ENCODE measurements at places on chromosomes 3 and 15.

GRCh38 chr3:5095886-5096285 is 26.2 kb upstream of the ARL8B start:
- no peak for DNase-seq

GRCh38 chr15:83746231-83746630 is 92.3 kb downstream of the ADAMTSL3 start:
- no peak for DNase-seq

DNA sequence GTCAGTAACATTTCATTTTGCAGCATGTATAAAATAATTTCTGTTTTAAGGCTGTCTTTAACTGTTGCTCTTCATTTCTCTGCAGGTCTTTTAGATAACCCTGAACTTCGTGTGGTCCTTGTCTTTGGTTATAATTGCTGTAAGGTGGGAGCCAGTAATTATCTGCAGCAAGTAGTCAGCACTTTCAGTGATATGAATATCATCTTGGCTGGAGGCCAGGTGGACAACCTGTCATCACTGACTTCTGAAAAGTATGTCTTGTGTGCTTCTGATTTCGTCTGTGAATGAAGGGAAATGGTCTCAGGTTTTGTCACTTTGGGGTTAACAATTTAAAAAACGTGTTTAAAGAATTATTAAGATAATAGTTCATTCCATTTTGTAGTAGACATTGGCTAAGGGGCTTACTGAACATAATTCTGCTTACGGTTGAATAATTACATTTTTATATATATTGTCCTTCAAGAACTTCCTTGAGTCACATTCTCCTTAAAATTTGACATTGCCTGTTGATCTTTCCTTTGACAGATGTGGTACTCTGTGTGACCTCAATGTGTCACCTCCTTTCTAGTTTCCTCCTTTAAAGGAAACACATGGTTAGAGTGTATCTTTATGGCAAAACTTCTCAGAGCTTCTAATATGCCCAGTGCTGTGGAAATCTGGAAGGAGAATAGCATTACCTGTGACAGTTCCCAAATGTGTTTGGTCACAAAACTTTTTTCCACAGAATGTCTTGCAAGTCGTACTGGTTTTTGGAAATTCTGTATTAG is 26.3 kb downstream of the FBXO22 start:
- no peak for DNase-seq

DNA sequence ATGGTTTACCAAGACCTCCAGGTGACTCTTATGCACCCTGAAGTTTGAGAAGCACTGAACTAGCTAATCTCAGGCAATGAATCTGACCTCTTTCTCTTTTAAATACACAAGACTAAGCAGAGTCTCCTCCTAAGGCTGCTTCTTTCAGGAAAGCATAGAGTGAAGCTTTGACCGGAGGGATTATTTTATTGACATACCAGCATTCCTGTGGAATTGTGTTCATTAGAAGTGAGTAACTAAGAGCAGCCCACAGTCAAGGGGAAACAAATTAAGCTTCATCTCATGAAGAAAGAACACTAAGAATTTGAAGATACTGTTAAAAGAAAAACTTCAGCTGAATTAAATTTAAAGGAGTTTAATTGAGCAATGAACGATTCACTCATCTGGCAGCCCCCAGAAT is 963.5 kb downstream of the NTRK3 start:
- DNase-seq, result no peak

GRCh38 chr15:99021694-99022093 is 14.1 kb upstream of the PGPEP1L start:
- no peak for DNase-seq

GRCh38 chr3:5458526-5458925 is 271.0 kb downstream of the EDEM1 start:
- no peak for DNase-seq

DNA sequence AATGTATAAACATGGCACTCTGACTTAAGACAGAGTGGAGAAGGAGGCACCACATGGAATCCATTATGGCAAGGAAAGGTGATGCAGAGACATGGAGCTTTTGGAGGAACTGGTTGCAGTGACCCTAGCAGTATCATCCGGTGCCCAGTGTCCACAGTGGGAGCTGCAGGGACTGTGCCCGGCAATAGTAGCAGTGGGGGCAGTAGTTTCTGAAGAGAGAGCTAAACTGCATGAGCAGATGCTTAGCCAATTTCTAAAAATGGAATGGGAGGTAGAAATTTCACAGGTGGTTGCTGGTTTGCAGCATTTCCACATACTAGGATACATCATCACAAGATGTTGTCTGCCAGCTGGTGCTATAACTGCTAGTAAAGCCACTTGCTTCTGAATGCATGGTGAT is 7.8 kb upstream of the TM2D3 start:
- no peak for DNase-seq

DNA sequence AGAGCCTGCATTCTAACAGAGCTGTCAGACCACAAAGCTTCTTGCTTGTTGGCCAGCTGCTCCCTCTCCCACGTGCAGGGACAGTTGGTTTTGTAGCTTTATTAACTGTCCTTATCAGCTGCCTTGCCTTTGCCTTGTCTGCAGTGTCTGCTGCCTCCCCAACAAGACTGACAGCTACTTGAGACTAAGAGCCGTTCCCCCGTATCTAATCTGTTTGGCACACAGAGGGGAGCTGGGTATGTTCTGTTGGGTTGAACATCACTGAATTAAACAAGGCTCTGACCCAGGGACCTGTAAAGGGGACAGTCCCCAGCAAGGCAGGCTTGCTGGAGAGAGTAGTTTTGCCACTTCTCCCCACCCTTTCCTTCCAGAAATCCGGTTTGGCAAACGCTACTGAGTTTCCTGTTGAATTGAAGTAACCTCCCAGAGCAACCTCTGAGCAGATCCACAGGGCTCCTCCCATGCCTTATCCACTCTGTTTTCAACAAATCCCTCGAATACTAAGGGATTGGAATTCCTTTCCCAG is 116.1 kb downstream of the ANP32A start:
- no peak for DNase-seq

DNA sequence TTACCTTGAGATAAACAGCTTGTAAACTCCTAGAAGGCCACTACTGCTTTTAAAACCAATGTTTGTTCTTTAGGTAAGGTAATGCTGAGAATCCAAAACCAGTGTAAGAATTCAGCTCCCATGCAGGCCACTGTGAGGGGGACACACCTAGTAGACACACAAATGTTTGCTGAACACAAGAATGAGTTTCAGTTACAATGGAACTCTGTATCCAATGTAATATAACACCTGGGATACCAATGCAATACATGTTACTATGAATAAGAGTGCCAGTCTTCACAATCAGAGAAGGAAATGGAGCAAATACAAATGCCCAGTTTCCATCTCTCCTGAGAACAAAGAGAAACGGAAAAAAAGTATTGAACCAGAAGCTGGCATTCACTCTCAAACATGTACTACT is 65.9 kb downstream of the IGF2BP2 start:
- no peak for DNase-seq

DNA sequence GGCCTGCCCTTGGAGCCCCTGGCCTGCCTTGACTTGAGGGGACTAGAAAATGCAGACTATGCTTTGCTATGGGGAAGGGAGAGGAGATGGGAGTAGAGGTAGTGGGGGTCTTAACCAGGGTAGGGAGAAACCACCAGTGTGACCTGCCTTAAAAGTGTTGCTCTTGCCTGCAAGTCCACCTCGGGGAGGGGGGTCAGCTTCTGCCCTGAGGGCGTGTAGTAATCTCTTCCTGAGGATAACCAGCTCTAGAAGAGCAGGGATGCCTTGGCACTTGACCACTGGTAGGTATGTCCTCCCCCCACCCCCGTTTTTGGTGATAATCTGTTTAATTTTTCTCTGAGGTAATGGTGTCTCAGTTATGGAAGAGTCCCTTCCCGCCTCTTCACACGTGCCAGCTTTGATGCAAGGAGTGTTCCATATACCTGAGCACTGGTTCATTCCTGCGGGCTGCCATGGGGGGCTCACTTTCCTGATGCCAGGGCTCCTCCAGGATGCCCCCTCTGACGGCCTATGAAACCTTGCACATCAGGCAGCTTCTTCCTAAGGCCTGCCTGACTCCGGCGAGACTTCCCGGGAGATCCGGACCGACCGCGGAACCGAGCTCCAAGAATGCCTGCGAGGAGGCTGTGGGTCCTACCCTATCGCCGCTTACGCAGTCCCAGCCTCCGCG is 780 bp upstream of the P4HTM start:
- DNase-seq, result no peak

- no peak for DNase-seq
These were observed 77.6 kb downstream of the CMSS1 start for GRCh38 chr3:99895131-99895696.

DNA sequence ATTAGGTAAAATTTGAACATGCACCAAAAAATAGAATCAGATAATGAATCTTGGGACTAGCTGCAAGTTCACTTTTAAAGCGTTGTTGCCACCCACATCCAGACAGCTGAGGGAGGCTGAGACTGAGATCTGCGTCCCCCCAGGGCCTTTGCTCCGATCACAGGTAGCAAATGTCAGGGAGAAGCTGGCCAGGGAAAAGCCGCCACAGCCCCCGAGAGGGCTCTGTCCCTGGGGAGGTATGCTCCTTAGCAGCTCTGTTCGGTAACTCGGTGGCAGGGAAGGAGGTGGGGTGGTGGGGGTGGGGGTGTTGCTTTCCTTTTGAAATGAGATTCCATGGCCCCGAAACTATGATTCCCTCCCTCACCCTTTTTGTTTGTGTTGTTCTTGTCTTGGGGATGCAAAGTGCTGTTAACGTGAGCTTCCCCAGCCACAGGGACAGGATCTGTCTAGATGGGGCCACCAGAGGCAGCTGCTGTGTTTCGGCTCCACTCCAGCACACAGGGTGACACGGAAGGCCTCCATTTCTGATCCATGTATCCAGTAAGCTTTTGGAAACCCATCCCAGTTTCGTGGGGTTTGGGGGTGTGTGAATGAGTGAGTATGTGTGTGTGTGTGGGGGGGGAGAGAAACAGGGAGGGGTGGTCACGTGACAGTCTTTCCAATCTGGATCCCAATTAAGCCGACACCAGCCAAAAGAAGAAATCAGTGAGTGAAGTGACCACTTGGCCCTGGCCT is 1.1 kb upstream of the MINAR1 start:
- DNase-seq, result no peak

GRCh38 chr3:143973259-143974021 is 1.8 kb downstream of the DIPK2A start:
- DNase-seq, result peak; percentile 21

DNA sequence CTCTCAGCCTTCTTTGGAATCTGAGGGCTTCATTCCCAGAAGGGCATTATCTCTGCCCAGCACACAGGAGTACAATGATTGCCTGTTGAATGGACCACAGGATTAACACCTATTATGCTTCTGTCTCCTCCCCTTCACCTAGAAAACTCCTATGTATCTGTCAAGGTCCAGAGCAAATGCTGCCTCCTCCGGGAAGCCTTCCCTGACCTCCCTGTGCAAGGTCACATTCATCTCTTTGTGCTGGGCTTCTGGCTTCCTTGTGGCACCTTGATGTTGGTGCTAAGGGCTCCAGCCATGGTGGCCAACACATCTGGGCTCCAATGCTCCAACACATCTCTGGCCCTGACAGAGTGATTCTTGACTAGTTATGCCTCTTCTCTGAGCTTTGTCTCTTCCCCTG is 49.9 kb upstream of the ATP2B2 start:
- no peak for DNase-seq

DNA sequence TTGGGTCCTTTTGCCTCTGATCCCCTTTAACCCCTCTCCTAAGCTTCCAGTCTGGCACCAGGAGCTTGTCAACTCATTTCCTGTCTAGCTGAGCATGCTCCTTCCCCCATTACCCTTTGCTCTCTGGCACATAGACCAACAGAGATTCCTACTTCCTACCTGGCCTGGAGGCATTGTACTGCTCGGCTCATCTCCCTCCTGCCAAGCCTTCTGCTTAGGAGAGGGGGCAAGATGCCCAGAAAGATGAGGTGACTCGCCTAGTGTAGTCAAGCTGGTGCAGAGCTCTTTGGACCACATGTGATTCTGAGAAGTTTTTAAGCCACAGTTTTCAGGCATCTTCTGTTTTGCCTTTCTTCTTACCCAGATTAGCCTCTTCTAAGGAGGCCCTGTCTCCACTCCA is 95.4 kb downstream of the ZNF621 start:
- DNase-seq, result no peak

GRCh38 chr3:148816427-148816826 is 11.2 kb upstream of the CPB1 start:
- no peak for DNase-seq

- no peak for DNase-seq
These were observed 19.6 kb downstream of the PLXNA1 start for GRCh38 chr3:127002195-127003174.

DNA sequence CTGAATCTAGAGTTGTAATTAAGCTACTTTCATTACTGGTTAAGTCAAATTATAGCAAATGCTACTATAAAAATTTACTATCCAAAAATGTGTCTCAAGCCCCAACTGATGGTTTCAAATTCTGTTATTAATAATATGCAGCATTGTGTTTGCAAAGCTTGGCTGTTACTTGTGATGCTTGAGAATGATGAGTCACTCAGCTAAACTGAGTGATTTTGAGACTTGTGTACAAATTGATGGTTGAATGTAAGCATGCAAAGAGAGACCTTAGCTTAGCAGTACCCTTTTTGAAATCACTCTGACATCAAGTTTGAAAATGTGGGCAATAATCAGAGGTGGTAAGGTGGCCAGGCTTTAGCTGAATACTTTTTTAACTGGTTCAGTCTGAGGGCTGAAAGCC is 27.6 kb downstream of the OPA1 start:
- no peak for DNase-seq

- no peak for DNase-seq
These were observed 656.6 kb upstream of the NAALADL2 start for GRCh38 chr3:174202561-174202960.
